ENCODE measurements at places on chromosomes 4 and X.
A peak's percentile ranks its signal among the peaks of the same experiment; 100 is the strongest.

GRCh38 chr4:8574796-8575370, 5.3 kb upstream of the GPR78 start:
- DNase-seq = no peak

- peak; percentile 96 for DNase-seq
Measured at GRCh38 chr4:48340965-48341775, at the start of gene SLAIN2. TSS of gene SLAIN2 (plus strand) at chr4:48341529. CDS start at chr4:48341740, 211 bp downstream.

GRCh38 chr4:27278615-27279375, 418.2 kb downstream of the STIM2 start:
- no peak for DNase-seq

DNA sequence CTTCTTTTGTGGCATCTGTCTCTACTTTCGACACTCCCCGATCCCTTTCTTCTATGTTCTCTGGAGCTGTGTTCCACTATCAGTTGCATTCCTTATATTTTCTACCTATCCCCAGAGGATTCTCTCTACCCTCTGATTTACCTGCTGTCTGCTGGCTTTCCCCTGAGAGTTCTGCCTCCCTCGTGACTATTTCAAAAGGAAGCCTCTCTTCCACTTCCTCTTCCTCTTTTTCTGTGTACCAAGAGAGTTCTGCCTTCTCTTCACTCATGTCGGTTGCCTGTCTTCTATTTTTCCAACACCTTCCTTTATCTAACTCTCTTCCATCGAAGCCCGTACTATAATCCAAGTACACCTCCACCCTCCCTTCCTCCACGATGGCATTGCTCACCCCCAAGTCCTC, 631.7 kb downstream of the SMARCA1 start:
- DNase-seq = no peak

DNA sequence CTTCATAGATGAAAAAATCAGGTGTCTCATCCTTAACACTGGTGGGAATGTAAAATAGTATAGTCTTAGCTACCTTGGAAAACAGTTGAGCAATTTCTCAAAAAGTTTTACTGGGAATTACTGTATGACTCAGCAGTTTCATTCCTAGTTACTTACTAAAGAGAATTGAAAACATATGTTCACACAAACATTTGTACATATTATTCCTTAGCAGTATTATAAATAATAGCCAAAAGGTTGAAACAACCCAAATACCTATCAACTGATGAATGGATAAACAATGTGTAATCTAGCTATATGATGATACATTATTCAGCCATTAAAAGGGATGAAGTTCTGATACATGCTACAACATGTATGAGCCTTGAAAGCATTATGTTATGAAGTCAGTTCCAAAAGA, 41.7 kb downstream of the RBM46 start:
- no peak for DNase-seq

- peak; percentile 53 for DNase-seq
Measured at GRCh38 chr4:16916719-16917337, 18.4 kb upstream of the LDB2 start.

- no peak for DNase-seq
Measured at GRCh38 chr4:74414149-74414809, 30.7 kb upstream of the AREG start.

DNA sequence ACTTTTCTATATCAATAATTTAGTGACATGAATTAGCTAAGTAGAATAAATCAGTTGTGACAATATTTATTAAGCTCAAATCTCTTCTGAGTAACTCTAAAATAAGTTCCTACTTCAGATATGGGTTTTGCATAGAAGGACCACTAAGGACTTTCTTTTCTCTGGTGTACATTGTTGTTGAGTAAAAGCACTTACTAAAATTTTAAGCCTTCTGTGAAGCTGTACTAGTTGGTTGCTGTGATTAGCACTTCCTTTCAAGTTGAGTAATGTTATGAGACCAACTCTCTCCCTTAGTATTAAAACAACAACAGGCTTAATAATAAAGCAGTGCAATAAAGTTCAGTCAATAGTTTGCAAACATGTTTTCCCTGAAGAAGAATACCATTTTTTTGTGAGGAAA, 667.4 kb upstream of the NDST4 start:
- no peak for DNase-seq

DNA sequence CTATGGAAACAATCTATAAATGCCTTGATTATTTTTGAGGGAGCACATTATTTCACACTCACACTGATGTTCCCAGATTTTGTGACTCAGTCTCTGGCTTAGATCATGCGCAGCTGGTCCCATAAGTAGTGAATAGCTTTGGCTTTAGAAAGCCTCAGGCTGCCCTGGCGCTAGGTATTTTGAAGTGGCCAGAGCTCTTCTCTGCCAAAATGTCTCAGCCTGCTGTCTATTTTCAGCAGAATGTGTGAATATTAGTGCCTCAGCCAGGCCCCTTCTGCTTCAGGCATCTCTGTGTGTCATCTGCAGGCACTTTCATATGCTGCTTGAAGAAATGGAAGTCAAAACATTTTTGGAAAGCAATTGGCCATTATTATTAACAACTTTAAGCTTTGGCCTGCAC, 931.0 kb upstream of the INTU start:
- DNase-seq = no peak

GRCh38 chr4:145614233-145614610, 5.0 kb upstream of the MMAA start:
- no peak for DNase-seq

- DNase-seq = no peak
Measured at GRCh38 chr4:87010192-87010591, 75.4 kb downstream of the AFF1 start.

- peak; percentile 39 for DNase-seq
Measured at GRCh38 chr4:38523524-38524448, 140.2 kb upstream of the KLF3 start.

All from activated CD4-positive, alpha-beta T cell treated with anti-CD3 and anti-CD28 coated beads for 4 hours (primary cell).